ENCODE measurements at places on chromosomes 2 and 18. TPM values are rescaled to one million over a fixed set of nuclear protein-coding genes. Genes with fewer than 3 reads are reported as not detected.

- no peak for DNase-seq
Observed at GRCh38 chr2:233428008-233428407, 73.7 kb downstream of the DGKD start.

- no peak for DNase-seq
Observed at GRCh38 chr2:8652774-8653426, 29.0 kb upstream of the ID2 start.

- no peak for DNase-seq
Observed at GRCh38 chr2:127658641-127659407, 12.9 kb downstream of the GPR17 start.

DNA sequence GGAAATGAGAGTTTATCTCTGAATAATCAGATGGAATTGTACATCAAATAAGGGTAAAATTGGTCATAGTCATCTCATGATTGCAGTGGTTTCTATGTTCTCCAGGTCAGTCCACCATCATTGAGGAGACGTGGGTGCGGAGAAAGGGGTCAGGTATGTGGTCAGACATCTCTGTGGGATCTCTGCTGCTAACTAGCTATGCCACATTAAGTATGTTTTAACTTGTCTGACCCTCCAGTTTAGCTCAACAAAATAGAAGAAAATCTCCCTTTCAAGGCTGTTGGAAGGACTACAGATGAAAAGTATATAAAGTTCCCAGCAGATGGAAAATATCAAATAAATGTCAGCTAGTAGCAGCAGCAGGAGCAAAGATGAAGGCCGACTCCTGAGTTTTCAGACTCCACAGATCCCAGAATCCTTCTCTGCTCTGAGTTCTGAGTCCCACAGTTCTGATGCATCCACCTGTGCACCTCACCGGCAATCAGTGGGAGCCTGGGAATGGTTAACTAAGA, 106.6 kb upstream of the CYP1B1 start:
- DNase-seq, result no peak

DNA sequence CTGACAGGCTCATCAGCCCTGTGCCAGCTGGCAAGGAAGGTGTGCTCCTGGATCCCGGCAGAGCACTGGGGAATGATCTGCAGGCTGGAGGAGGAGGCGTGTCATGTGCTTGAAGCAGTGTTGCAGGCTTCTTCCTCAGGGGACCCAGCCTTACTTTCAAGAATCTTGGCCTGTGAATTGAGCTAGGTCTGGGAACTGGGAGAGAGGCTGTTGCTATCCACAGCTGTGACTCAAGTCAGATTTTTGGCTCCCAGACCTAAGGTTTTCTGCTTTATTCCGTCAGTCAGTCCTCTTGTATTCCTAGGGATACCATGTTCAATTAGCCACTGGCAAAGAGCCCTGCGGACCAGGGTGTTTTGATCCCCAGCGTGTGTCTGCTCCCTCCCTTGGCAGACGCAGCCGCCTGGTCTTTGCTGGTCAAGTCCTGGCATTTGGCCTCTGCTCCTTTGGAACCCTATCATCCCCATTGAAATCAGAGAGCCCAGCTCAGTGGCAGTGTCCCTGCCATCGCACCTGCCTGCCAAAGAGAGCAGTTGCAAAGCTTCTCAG, 32.4 kb downstream of the ASB1 start:
- no peak for DNase-seq

DNA sequence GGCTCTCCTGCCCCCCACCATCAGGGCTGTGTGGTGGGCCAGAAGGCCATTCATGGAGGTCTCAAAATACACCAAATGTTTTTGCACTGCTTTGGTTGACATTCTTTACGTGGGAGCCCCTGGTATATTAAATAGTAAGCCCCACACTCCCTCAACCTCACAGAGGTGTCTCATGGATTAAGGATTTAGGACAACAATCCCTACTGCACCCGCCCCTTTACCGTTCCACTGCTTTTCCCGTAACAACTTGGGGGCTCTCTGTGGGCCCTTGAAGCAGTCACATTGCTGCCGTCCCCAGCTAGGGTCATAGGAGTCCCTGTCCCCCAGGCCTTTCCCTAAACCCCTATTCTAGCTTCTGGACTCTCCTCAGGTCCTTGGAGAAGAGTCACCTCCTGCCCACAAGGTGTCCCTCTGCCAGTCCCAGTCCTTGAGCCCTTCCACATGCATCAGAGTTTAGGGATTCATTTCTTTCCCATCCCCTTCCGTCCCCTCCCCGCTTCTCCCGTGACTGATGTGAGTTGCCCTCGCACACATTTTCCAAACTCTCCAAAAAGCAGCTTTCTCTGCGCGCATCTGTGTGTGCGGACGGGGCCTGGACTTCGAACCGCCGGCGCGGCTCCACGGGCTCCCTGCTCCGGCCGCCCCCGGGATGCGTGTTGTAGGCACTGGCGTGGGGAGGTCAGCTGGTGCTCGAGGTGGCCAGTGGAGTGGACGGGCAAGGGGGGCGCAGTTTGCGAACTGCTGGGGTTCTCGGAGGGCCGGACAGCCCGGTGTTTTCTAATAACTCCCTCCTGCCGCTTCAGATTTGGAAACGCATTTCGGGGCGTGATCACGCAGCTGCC, 84.8 kb downstream of the LYPD1 start:
- DNase-seq, result no peak

- no peak for DNase-seq
Observed at GRCh38 chr2:143356336-143356735, 227.1 kb downstream of the ARHGAP15 start.

GRCh38 chr18:36179562-36180355, 7.5 kb upstream of the MOCOS start:
- DNase-seq, result no peak

- no peak for DNase-seq
Observed at GRCh38 chr2:233413559-233414272, 59.4 kb downstream of the DGKD start.

GRCh38 chr18:75249672-75250470, 39.3 kb downstream of the TSHZ1 start:
- DNase-seq, result no peak

- DNase-seq, result no peak
Observed at GRCh38 chr2:210169516-210170195, 1.6 kb downstream of the KANSL1L start.

- DNase-seq, result no peak
Observed at GRCh38 chr18:76791642-76792041, 30.7 kb upstream of the ZNF236 start.

GRCh38 chr2:177717831-177718618, 325.5 kb downstream of the AGPS start:
- DNase-seq, result no peak

GRCh38 chr2:45497355-45497754, 113.7 kb downstream of the SRBD1 start:
- DNase-seq, result peak; percentile 22

- DNase-seq, result no peak
Observed at GRCh38 chr2:97669448-97669847, at the start of gene C2orf92. TSS of gene C2orf92 (plus strand) at chr2:97669713. CDS start at chr2:97669789, 76 bp downstream.

DNA sequence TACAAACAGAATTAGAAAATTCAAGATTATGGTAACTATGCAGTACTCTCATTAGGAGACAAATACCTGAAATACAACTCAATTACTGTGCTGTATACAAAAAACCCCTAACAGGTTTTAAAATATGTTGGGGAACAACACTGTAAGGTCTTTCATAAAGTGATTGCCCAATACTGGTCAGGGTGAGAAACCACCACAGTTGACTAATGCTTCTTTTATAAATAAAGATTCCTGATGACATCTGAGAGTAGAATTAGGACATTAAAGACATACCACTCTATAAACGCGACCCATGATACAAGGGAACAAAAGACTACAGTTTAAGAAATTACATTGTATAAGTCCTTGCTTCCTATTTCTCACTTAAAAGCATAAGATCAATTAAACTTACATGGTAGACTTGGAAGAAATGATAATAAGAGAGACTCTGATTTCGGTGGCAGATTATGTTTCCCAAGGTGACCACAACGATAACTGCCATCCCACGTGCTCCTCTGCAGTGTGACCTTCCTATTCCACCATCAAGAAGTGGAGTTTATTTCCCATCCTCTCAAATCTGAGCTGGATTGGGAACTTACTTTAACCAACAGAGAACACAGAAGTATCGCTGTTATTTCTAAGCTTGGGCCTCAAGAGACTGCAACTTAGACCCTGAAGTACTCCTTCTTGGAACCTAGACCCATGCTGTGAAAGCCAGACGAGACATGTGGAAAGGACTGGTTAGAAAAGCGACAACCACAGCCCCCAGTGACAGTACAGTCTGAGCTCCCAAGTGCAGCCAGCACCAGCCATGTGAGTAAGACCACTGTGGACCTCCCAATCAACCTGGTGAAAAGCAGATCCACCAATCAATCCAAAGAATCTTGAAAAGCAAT, 52.3 kb downstream of the ZNF521 start:
- DNase-seq, result no peak

- peak; percentile 61 for DNase-seq
Observed at GRCh38 chr18:62637807-62638687, 77.3 kb upstream of the PHLPP1 start.

GRCh38 chr2:12006850-12007249, 260.4 kb downstream of the LPIN1 start:
- DNase-seq, result no peak

PAIP2B gene
- 2.5 TPM for total RNA-seq

KIF1A gene
- total RNA-seq, result 2.1 TPM

EEF1B2 gene
- 1,142 TPM for total RNA-seq

OSR1 gene
- not detected for total RNA-seq

HJURP gene
- 195 TPM for total RNA-seq

HS6ST1 gene
- 14.5 TPM for total RNA-seq

SCN3A gene
- total RNA-seq, result 0.25 TPM

G6PC2 gene
- total RNA-seq, result not detected

ACADL gene
- not detected for total RNA-seq

TACR1 gene
- total RNA-seq, result not detected
